Neural crest cell (in vitro differentiated cells): ENCODE measurements at places on chromosomes 6 and 20. TPM values are rescaled to one million over a fixed set of nuclear protein-coding genes. Genes with fewer than 3 reads are reported as not detected.

- peak; percentile 64 for DNase-seq
Measured at GRCh38 chr6:39892490-39893129, 41.7 kb downstream of the MOCS1 start.

AIF1 gene
- not detected in 2 replicates for total RNA-seq

HLA-DRB5 gene
- total RNA-seq = not detected in 2 replicates

DNA sequence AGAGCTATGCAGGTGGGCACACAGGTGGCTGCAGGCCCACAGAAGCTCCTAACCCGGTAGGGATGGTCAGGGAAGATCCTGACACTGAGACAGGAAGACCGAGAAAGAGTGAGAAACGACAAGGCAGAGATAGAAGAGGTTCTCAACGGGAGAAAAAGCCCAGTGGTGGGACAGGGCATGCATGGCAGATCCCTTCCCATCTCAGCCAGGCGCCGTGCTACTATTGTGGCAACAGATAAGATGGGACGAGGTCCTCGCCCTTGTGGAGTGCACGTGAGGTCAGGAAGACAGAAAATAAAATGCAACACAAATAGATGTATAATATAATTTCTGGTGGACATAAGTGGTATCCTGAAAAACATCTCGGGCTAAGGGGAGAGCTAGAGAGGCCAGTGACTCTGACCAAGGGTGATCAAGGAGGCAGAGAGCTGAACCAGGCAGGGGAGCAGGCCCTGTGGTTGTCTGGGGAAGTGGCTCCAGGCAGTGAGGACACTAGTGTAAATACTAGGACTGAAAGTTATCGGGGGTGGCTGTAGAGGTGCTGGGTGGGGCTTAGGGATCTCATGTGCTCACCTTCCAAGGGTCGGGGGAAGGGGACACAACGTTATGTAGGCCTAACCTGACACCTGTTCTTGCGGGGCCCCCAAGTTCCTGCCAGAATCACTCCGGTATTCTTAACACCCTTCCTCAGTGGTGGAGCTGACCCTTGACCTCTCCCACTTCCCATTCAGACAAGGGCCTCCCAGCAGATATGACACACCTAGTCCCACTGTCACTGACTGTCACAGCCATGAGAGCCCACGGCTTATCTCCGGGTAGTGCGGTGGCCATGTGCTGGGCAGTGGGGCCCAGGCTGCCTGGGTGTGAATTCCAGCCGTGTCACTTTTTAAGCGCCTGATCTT is 1.0 kb downstream of the SRXN1 start:
- no peak for DNase-seq

GRCh38 chr20:60046860-60047259 is 88.6 kb downstream of the CDH26 start:
- DNase-seq = no peak

DNA sequence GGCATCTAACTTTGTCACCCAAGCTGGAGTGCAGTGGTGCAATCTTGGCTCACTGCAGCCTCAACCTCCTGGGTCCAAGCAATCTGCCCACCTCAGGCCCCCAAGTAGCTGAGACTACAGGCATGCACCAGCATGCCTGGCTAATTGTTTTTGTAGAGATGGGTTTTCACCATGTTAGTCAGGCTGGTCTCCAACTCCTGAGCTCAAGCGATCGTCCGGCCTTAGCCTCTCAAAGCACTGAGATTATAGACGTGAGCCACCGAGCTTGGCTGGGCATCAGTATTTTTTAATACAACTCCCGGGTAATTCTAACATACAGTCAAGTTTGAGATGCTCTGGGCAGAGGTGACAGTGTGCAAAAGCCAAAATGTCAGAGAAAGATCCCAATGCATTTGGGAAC is 73.5 kb downstream of the NFATC2 start:
- DNase-seq = no peak
